MCF 10A (cell line): ENCODE measurements at places on chromosomes 11 and 22. TPM values are rescaled to one million over a fixed set of nuclear protein-coding genes. Genes with fewer than 3 reads are reported as not detected.

Gene TMPRSS5
- total RNA-seq: 0.49 and 0.83 TPM in 2 replicates

Gene KRTAP5-1
- total RNA-seq: not detected in 2 replicates

Gene NEFH
- total RNA-seq: not detected in 2 replicates

Gene OR10G6
- not detected in 2 replicates for total RNA-seq

Gene YPEL1
- total RNA-seq: 0.07 and 0.27 TPM in 2 replicates

Gene SCO2
- 2.4 and 5.4 TPM in 2 replicates for total RNA-seq

Gene MUC2
- total RNA-seq: 0.02 TPM in 2 replicates

Gene TBX1
- total RNA-seq: not detected in 2 replicates
